ENCODE measurements at places on chromosomes 3 and 15.
A peak's percentile ranks its signal among the peaks of the same experiment; 100 is the strongest.

GRCh38 chr15:98375513-98376340, 272.6 kb upstream of the IGF1R start:
- DNase-seq: no peak

GRCh38 chr15:78105476-78106241, 13.3 kb downstream of the SH2D7 start:
- peak; percentile 24 for DNase-seq

DNA sequence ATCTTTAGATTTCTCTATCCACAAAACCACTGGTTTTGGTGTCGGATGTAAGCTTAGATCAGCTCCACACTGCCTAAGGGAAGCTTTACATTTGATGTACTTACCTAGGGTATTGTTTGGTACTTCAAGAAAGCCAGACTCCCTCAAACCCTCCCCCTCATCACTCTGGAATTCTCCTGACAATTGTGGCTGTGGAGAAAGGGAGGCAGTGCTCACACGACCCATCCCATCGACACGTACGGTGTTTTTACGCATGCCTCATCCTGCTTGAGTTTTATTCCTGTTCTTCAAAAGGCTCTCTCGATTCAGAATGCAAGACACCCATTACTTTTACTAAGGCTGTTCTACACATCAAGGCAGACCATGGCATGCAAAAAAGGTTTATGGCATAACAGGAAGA, 67.3 kb upstream of the ONECUT1 start:
- DNase-seq: no peak

GRCh38 chr3:24850245-24850644, 355.6 kb upstream of the THRB start:
- DNase-seq: no peak

DNA sequence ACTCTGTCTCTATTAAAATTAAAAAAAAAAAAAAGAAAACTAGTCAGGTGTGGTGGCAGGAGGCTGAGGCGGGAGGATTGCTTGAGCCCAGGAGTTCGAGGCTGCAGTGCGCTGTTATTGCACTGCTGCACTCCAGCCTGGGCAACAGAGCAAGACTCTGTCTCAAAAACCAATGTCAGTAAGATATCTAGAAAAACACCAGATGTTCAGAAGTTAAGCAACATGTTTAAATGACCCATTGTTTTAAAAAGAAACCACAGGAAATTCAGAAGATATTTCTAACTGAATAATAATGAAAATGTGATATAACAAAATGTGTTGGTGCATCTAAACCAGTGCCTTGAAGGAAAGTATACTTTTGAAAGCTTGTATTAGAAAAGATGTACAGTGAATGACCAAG, 203.4 kb upstream of the CGNL1 start:
- peak; percentile 21 for DNase-seq

DNA sequence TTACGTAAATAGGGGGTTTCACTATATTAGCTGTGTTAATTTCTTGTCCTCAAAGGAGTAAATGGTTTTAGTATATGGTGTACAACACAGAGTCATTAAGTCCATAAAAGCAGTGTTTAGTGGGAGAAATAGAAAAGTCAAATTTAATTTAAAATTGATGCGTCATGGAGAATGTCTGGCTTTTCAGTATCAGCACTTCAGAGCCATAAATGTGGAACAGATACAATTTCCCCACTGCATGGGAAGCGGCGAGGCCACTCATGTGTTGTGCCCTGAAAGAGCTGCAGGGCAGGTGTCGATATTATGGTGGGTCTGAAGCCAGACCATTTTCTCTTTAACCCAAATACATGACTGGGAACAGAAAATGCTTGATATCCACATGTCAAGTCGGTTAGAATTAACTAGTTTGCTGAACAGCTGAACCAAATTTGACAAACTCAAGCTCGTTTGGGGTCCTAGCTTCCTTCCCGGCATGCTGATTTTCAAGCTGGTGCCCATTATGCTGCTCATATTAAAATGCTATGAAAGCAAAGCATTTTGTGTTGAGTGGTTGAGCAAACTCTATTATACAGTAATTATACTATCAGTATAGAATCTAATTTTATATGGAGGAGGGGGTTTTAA, 364.6 kb upstream of the TBL1XR1 start:
- DNase-seq: no peak

DNA sequence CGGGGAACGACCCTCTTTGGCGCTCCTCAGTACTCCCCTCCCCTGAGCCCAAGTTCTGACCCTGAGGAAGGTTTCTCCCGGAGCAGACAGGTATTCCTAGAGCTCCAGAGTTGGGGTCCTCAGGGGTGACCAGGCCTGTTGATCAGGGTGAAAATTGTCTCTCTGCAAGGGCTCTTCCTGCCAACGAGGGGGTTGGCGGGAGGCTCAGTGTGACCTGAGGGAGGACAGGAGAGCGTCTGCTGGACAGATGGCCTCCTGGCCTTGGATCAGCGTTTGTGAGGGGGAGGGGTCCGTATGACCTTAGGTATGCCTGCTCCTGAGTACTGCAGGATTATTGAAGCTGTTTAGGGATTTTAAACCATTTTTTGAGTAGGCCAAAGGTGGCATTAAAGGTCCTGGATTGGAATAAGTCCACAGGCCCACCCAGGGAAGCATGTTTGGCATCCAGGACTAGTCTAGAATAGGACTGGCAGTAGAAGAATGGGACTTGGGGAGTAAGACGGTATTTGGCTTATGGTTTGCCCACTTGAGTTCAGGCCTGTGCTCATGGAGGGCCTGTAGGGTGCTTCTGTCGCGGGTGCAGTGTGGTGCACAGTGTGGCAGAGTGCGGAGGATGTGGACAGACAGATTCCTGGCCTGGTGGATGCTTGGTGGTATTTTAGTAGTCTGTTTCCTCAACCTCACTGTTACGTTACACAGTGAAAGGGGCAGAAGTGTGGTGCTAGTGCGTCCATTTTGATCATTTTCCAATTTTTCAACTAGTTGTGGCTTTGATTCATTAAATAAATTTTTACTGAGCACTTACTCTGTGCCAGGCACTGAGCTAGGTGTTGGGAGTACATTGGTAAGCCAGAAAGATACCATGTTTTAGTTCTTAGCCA, 959 bp downstream of the ZNF592 start:
- peak; percentile 32 for DNase-seq

DNA sequence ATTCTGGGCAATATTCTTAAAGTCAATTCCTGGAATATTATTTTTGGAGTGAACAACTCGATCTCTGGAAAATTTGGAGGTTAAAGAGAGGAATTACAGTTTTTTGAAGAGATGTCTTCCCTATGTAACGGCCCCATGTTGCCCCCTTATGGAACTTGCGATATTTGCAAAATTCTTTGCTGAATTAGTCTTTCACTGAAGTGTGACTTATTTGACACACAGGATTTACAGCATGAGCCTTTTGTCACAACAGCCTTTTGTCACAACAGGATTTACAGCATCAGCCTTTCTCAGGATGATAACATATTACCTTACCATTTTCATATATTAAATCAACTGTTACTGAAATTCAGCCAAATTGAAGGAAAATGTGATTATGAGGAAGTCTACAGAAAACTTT, 37.8 kb upstream of the SPTSSB start:
- peak; percentile 65 for DNase-seq

DNA sequence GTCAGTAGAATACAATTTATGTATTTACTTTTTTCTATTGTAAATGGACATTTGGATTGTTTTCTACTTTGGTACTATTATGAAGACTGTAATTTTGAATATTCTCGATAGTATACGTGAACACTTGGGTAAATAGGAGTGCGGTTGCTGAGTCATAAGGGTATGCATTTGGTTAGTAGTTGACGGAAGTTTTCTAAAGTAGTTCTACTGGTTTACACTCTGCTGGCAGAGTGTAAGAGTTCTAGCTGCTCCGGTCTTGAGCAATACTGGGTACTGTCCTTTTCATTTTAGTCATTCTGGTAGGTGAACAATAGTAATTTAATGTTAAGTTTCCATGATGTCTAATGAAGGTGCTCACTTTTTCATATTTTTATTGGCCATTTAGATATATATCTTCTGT, 70.0 kb downstream of the MEF2A start:
- no peak for DNase-seq

GRCh38 chr3:13370055-13370454, 50.1 kb downstream of the NUP210 start:
- DNase-seq: no peak

- no peak for DNase-seq
Measured at GRCh38 chr3:43031889-43032545, 52.9 kb downstream of the GASK1A start.

GRCh38 chr15:48866141-48866563, 11.8 kb upstream of the EID1 start:
- DNase-seq: peak; percentile 42

DNA sequence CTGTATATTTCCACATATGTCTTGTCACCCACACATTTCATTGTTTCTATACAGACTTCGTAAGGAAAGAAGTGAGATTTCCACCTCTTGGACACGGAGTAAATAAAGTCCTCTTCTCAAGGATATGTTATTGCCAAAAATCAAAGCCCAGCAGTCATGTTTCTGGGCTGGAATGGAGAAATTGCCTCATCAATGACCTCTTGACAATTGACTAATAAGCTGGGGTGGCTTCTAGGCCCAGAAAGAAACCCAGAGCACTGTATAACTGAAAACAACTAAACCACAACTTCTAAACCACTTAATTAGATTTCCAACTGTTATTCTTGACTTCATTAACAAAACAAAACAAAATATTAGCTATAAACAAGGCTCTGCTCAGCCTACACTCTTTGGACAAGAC, 56.4 kb upstream of the SLC24A5 start:
- DNase-seq: peak; percentile 45

DNA sequence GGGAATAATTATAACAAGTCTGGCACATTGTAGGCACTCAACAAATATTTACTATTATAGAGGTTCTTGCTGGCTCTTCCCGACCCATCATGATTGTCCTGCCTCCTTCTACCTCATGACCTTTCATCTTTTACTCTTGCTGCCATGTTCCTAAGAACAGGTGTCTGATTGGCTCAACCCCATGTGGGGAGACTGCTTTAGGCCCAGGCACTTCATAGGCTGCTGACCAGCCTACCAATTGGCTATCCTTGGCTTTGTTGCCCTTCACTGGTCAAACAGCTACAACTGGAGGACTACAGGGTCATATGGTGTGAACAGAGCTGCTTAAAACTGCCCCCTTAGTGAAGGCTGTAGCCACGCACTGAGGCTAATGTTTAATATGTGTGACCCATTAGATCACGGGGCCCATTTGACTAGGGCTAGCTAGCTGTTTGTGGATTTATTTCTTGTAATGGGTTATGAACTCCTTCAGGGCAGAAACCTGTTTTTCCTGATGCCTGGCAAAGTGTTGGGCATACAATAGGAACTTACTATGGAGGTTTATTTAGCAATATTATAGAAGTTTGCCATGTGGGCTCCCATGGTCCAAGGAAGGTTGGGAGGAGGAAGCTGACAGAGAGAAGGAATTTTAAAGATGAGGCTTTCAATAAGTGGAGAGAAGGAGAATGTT, 239.9 kb upstream of the TBC1D5 start:
- DNase-seq: no peak

DNA sequence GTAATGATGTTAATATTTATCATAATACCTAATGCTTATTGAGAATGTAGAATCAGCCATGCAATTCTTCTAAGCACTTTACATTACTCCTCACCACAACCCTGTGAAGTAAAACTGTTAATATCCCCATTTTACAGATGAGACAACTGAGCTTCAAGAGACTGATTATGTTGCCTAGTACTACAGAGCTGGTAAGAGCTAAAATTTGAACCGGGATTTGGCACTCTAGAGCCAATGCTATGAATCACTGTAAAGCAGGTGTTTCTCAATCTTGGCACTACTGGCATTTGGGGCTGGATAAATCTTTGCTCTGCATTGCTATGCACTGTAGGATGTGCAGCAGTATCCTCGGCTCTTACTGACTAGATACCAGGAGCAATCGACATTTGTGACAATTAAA, 367.7 kb downstream of the MAGI1 start:
- no peak for DNase-seq

DNA sequence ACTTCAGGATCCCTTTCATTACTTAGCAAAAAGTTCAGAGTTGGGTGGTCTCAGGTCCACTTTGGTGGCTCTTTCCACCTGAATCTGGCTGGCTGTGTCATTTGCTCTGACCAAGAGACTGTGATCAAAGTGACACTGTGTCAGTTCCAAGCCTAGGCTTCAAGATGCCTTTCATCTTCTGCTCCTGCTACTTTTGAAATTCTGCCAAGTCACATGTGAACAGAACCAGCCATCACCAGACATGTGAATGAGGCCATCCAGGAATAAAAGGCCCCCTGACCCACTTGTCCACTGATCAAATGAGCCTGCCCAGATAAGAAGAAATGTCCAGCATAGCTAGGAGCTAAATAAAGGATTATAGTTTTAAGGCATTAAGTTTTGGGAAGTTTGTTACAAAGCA, 132.2 kb downstream of the OSBPL10 start:
- no peak for DNase-seq

GRCh38 chr15:76206325-76206976, 104.8 kb downstream of the ETFA start:
- DNase-seq: peak; percentile 54

GRCh38 chr3:13950042-13950441, 70.2 kb upstream of the WNT7A start:
- no peak for DNase-seq

GRCh38 chr3:10757821-10758130, 58.3 kb upstream of the SLC6A11 start:
- DNase-seq: no peak

GRCh38 chr3:153252963-153253362, 90.9 kb downstream of the RAP2B start:
- DNase-seq: peak; percentile 39

- DNase-seq: no peak
Measured at GRCh38 chr3:134622806-134623365, 27.9 kb downstream of the KY start.

DNA sequence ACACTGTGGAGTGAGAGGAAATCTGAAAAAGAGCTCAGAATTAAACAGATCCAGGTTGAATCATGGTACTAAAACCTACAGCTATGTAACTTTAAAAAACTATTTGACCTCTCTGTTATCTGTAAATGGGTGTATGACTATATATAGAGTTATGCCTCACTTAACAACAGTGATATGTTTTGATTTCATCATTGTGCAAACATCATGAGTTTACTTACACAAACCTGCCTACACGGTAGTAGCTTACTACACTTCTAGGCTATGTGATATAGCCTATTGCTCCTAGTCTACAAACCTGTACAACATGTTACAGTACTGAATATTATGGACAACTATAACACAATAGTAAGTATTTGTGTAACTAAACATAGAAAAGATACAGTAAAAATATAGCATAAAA, 191.6 kb upstream of the MEIS2 start:
- no peak for DNase-seq

DNA sequence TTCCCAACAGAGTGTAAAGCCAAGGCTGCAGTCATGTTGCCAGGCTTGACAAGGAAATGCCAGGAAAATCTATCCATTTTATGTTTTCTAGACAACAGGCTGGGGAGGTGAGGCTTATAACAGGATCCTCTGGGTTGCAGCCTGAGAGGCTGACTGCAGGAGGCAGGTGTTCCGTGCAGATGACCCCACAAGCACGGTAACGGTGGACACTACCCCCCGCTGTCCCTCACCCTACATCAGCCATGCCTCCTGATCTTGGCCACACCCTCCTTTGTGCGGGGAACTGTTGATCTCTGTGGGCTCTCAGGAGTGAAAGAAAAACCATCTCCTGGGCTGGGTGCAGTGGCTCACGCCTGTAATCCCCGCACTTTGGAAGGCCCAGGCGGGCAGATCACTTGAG, 68.0 kb upstream of the ADPGK start:
- no peak for DNase-seq
